ENCODE measurements at places on chromosomes 12 and 14. TPM values are rescaled to one million over a fixed set of nuclear protein-coding genes. Genes with fewer than 3 reads are reported as not detected.

APOF gene
- not detected for total RNA-seq

EFCAB11 gene
- total RNA-seq = 11.1 TPM

GLI1 gene
- not detected for total RNA-seq

OAS2 gene
- 0.71 TPM for total RNA-seq

LHX5 gene
- total RNA-seq = not detected

PRR4 gene
- total RNA-seq = 7.7 TPM

CPNE6 gene
- not detected for total RNA-seq

SOAT2 gene
- not detected for total RNA-seq

MGP gene
- total RNA-seq = 1.3 TPM

OR5AU1 gene
- not detected for total RNA-seq

RHEBL1 gene
- total RNA-seq = 0.93 TPM

PLBD2 gene
- 24.0 TPM for total RNA-seq

BMAL2 gene
- 20.0 TPM for total RNA-seq

WNT1 gene
- total RNA-seq = not detected

ALG10 gene
- 7.8 TPM for total RNA-seq

SAMD15 gene
- total RNA-seq = 0.86 TPM

CCDC175 gene
- total RNA-seq = not detected

CARMIL3 gene
- total RNA-seq = 0.20 TPM

NRIP2 gene
- not detected for total RNA-seq

B3GNT4 gene
- total RNA-seq = 1.8 TPM

LLPH gene
- total RNA-seq = 43.8 TPM

RASAL1 gene
- not detected for total RNA-seq

TAS2R20 gene
- total RNA-seq = 1.1 TPM

METTL17 gene
- total RNA-seq = 62.4 TPM

FAM186B gene
- 0.30 TPM for total RNA-seq

MYO1H gene
- not detected for total RNA-seq

BATF gene
- not detected for total RNA-seq

Measured in MCF 10A (cell line).